CD4-positive, alpha-beta T cell treated with Interleukin-10 for 1 hour (primary cell): ENCODE measurements at places on chromosomes 3 and 15.
A peak's percentile ranks its signal among the peaks of the same experiment; 100 is the strongest.

DNA sequence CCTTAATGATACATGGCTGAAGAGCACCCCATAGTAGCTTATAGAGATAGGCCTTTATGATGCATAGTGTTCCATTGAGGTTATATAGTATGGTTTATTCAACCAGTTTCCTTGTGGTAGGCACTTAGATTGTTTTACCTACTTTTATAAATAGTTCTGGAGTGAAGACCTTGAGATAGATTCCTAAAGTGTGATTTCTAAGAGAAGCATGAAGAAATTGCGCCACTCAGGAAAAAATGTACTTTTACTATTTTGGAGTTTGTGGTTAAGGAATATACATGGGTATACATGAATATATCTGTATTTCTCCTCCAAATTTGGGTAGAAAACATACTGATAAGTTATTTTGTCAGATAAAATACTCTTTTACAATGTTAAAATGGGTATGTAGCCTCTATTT is 70.5 kb downstream of the CHD2 start:
- DNase-seq = no peak

GRCh38 chr3:141400073-141400971 is 32.0 kb downstream of the ZBTB38 start:
- DNase-seq = peak; percentile 18

GRCh38 chr15:91302588-91303439 is 202.8 kb downstream of the SV2B start:
- peak; percentile 76 for DNase-seq

GRCh38 chr15:38545179-38545578 is 19.4 kb downstream of the RASGRP1 start:
- DNase-seq = no peak

DNA sequence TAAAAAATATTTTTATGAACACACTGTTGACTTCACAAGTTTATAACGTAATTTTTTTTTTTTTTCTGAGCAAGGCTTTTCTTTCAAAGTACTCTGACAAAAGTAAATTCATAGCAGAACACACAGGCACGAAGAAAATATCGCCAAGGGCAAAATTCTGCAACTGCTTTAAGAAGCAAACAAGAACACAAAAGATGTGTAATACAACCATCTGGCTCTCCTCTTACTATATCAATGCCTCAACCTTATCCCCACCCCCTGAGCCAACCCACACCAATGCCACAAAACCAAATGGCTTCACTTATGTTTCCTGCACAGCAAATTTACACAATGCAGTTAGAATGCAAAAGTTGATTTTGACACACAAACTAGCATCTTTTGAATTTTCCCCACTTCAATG is 274.2 kb downstream of the FOXP1 start:
- DNase-seq = peak; percentile 34

DNA sequence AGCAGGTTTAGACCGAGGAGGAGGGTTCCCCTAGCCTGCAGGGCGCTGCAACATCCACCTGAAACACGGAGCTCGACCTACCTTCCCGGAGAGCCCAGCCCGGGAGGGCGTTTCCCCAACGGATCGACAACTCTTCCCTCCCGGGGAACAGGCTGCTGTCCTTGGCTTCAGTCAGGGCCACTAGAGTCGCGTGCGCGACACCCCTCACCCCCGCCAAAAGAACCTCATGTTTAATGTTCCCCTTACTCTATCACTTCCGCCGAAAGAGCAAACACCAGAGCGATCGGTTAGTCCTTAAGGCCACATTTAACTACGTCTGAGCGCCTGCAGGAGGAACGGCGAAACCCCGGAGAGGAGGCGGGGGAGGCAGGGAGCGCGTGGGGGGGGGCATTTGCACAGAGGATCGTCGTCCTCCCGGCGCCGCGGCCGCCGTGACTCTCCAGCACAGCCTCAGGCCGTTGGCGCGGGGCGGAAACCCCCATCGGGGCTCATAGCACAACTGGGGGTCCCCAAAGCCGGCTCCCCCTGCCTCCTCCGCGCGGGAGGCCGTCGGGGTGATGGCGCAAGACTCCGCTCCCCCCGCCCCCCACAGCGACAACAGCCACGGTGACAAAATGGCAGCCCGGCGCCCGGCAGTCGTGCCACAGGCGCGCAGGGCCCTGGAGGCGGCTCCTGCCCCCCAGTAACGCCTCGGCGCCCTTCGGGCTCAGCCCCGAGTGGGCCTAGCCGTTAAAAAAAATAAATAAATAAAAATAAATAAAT is 3.2 kb downstream of the ANP32A start:
- DNase-seq = peak; percentile 75

GRCh38 chr3:71858503-71859122 is 73.7 kb upstream of the PROK2 start:
- DNase-seq = no peak

- no peak for DNase-seq
These were observed 15.8 kb upstream of the RAMAC start for GRCh38 chr15:82970078-82970686.

DNA sequence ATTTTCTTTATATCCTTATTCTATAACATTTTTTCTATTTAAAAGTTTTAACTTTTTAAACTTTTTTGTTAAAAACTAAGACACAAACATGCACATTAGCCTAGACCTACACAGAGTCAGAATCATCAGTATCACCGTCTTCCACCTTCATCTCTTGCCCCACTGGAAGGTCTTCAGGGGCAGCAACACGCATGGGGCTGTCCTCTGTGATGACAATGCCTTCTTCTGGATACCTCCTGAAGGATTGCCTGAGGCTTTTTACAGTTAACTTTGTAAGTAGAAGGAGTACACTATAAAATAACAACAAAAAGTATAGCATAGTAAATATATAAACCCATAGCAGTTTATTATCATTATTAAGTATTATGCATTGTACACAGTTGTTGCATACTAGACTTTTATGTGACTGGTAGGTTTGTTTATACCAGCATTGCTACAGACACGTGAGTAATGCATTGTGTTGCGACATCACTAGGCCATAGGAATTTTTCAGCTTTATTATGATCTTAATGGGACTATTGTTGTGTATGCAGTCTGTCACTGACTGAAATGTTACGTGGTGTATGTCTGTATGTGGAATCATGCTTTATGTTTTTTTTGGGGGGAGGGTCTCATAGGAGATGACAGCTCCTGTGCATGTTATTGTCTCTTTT is 18.2 kb downstream of the ATP1B3 start:
- DNase-seq = no peak

- DNase-seq = no peak
These were observed 103.4 kb downstream of the SEC22A start for GRCh38 chr3:123305192-123305591.

DNA sequence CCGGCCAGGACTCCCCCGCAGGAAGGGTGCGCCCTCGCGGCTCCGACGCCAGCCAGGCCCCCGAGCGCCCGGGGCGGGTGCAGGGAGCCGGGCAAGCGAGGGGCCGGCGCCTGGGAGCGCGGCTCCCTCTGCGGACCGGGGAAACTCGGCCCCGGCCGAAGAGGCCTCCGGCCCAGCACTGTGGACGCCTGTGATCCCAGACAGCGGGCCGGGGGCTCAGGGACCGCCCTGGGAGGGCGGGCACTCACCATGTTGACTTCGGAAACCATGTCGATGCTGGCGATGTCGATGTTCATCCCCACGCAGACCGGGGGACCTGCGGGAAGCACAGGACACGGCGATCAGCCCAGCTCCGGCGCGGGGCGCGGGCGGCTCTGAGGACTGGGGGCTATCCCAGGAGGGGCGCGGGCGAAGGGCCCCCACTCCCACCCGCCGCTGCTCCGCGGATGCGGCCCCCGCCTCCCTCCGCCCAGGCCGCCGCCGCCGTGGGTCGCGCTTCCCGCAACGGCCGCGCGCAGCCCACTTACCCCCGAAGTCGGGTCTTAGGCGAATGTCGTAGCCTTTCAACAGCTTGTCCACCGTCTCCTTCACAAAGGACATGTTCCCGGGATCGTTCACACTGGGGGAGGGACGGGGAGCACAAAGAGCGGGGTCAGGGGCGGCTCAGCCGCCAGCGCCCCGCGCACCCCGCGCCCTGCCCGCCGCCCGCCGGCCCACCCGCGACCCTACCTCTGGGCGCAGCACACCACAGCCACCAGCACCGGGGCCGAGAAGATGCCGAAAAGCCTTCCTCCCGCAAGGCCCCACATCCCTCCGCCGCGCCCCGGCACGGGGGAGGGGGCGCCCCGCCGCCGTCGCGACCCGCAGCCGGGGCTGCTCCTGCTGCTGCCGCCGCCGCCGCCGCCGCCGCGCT is at the start of gene GABRB3:
TSS of gene GABRB3 (minus strand) at position 913 of the 913 bp plus-strand sequence.
- no peak for DNase-seq

DNA sequence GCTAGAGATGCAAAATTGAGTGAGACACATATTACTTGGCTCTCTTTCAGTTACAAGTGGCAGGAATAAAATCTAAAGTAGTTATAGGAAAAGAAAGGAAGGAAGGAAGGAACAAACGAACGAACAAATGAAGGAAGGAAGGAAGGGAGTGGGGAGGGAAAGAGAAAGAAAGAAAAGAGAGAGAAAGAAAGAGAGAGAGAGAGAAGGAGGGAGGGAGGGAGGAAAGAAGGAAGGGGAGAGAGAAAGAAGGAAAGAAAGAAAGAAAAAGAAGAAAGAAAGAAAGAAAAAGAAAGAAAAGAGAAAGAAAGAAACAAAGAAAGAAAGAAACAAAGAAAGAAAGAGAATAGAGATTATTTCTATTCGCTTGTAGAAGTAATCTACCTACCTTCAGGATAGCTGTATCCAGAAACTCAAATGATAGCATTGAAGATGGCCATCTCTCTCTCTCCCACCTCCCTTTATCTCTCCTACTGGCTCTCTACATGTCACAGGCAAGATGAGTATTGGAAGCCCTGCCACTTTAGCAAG is 229.7 kb upstream of the TLE3 start:
- no peak for DNase-seq

DNA sequence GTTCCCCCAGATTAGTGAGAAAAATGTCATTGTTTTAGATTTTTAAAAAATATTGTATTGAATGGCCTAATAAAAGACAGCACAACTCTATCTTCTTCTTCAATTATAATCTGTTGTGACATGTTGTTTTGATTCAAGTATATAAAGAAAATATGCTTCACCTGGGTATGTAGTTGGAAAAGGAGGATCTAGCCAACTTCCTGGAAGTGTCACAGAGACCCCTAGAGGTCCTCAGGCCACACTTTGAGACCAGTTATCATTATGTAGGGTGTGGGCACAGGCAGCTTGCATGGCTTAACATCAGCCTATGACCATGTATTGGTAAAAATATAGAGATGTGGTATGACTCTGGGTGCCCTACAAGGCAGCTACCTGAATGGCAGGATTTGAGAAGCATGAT is 14.7 kb upstream of the RYR3 start:
- no peak for DNase-seq

DNA sequence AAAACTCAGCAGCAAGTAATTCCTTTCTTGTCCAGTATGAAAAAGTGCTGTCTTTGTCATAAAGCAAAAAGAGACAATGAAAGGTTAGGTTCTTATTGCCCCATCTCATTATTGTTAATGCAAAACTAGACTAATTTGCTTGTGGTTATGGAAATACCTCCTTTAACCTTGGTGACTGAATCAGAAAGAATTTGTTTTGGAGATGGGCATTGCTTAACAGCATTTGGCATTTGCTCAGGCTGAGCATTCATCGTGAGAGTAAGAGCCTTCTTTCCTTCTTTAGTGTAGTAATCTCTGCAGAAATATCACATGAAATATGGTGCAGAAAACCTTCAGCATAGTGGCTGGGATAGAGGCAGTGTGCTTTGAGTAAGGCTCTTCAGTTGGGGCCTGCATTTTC is 103.1 kb downstream of the CNTN6 start:
- no peak for DNase-seq

- DNase-seq = no peak
These were observed 28.5 kb downstream of the LRRC28 start for GRCh38 chr15:99279827-99280226.

DNA sequence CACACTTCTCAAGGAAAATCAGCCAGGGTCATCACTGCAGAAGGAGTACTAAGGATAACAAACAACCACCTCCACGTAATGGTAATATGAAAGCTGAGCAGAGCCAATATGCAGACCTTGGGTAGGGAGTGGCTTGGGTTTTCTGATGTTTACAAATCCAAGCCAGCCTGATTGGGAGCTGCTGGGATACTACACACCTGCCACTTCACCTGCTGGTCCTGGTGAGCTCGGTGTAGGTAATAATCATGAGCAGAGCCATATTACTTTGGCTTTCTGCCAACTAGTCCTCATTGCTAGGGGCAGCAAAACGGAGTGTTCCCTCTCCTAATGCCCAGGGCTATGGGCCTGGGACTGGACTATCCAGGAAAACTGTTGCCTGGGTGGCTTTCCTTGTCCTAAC is 433.5 kb upstream of the PPP2R3A start:
- DNase-seq = no peak

DNA sequence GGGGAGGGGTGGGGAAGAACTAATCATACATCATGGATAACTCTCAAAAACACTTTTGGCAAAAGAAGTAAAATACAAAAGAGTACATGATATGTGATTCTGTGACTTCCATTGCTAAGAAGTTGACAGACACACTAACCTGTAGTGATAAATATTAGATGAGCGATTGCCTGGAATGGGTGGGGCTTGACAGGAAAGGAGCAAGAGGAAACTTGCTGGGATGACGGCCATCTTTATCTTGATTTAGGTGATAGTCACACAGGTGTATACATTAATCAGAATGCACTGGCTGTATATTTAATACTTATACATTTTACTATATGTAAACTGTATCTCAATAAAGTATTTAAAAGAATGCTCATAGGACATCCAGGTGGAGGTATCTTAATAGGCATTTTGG is 13.1 kb downstream of the PARL start:
- no peak for DNase-seq

DNA sequence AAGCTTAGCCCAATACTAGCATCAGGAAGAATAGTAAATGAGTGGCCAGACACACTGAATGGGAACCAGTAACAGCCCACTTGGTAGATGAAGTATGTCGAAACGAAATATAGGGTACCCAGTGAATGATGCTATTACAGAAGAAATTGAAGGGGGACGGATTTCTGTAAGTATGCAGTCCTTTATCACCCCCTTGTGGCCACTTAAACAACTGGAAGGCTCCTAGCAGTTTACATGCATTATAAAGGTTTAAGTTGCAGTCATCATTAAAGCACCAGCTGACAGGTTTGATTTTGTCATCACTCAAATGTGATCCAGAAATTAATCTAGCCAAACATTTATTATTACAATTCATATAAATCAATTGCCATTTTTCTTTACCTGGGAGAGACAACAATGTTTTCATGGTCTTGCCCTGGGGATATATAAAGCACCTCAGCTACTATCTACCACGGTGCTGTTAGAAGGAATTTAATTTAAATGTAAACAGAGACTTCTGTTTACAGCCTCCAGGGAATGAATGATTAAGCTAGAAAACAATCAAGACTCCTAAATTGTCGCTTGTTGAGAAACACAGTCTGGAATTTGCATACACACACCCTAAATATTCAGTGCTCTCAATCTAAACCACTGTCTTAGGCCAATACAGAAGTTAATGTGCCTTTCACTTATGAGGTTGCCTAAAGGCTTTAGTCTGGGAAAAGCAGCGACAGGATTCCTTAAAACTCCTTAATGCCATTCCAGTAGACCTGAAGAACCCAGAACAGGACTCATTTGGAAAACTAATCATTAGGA is 7.8 kb downstream of the EIF1B start:
- peak; percentile 77 for DNase-seq

DNA sequence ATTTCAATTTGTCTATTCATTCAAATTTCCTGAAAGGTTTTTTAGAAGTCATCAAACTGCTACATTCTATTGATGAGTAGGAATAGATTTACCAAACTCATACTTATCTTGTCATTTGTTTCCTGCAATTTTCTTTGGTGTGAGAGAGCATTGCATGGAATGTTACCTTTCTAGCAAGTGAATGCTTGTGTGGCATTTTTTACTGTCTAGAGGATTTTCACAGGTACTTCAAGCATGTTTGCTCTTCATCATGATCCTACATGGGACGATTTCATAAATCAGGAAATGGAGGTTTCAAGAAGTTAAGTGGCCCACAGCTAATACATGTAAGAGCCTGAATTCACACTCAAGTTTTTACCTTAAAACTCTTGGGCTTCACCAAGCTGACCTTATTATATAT is 26.1 kb downstream of the TGFBR2 start:
- no peak for DNase-seq
